ENCODE measurements at places on chromosomes 12 and 14.

- DNase-seq: no peak
Observed at GRCh38 chr14:60204104-60204842, 39.1 kb upstream of the DHRS7 start.

GRCh38 chr12:48027183-48028002, 23.1 kb upstream of the COL2A1 start:
- no peak for DNase-seq

GRCh38 chr14:32480337-32480736, 151.2 kb downstream of the AKAP6 start:
- no peak for DNase-seq

DNA sequence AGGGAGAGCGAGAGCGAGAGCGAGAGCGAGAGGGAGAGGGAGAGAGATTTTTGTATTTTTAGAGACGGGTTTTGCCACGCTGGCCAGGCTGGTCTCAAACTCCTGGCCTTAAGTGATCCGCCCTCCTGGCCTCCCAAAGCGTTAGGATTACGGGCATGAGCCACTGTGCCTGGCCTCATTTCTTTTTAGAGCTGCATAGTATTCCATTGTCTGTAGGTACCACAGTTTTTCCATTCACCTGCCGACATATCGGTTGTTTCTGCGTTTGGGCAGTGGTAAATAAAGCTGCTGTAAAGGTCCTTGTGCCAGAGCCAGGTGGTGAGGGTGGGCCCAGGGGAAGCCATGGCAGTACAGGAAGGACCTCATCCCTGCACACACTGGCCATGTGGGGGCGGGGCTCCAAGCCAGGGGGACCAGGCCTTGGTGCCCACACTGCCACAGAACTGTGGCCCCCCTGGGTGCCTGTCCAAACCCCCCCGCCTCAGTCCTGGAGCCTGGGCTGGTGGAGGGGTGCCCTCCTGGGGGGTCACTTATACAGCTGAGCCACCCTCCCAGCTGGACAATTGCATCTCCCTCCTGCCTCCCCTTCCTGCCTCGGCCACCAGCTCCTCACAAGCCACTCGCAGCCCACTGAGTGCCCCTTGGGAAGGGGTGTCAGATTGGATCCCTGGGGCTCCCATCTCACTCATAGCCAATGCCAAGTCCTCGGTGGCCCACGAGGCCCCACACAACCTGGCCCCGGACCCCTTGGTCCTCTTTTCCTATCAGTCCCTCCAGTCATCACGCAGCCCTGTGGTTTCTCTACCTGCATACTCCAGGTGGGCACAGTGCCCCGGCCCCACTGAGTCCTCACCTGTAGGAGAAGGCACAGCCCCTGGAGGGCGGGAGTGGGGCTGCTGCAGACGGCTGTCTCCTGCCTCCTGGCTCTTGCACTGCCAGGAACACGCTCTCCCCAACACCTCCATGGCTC, 1.7 kb upstream of the PUS1 start:
- DNase-seq: no peak

- DNase-seq: no peak
Observed at GRCh38 chr12:79706156-79706555, 15.4 kb upstream of the PAWR start.

DNA sequence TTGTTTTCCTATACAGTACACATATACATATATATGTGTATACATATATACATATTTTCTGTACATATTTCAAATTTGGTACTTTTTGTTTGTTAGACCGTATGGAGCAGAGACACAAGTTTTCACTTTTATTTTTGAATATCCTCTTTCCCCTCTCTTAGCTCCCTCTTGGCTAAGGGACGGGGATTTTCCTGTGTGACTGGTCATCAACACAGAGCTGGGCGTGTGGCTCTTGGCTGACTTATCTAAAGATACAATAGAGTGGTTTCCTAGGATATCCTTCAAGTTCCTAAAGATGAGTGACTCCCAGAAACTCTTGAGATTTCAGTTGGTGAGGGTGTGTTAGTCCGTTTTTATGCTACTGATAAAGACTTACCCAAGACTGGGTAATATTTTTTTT, 1404.5 kb upstream of the TMEM132C start:
- DNase-seq: no peak

All from AG08396 (cell line).